Endodermal cell (in vitro differentiated cells): ENCODE measurements at places on chromosomes 11 and 22. TPM values are rescaled to one million over a fixed set of nuclear protein-coding genes. Genes with fewer than 3 reads are reported as not detected.
A peak's percentile ranks its signal among the peaks of the same experiment; 100 is the strongest.

DNA sequence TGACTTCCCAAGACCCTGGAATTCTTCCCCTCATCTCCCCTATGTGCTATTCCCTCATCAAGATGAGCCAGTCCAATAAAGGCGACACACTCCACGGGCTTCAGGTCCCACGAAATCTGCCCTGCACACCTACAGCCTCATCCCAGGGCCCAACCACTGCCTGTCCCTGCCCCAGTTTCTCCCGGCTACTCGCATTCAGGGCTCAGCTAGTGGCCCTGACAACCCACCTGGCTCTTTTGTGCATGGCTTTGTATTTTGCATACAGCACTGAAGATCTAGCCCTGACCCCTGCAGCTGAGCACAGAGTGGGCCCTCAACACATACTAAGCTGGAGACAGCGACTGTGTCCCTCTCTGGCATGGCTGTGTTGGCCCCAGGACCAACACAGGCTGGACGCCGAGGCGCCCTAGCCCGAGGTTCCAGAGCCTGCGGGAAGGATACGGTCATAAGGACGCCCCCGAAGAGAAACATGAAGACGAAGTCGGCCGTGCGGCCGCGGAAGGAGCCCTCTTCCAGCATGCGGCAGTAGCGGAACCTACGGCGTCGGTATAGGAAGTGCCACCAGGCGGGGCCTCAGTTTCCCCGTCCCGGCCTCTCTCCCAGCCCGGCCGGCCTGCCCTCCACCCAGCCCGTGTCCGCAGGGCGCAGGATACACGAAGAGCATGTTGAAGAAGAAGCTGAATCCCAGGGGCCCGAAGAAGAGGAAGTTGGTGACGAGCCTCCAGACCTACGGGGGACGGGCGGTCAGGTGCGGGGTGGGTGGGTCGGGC lies 710 bp downstream of the DERL3 start:
- H3K4me1 ChIP-seq, result no peaks in the 10 kb centered on the region
- DNase-seq, result peak; percentile 60
- peaks cover 25% of the 10 kb centered on the region for H3K36me3 ChIP-seq
- peak overlapping the region; percentile 76 for H3K4me3 ChIP-seq
- H3K27me3 ChIP-seq, result no peaks in the 10 kb centered on the region

Gene EFCAB6
- 1.3 and 2.0 TPM in 2 replicates for total RNA-seq

Gene OR8G1
- 0.11 and 0.34 TPM in 2 replicates for total RNA-seq

GRCh38 chr11:45537614-45538013 lies 127.8 kb downstream of the CHST1 start:
- H3K4me1 ChIP-seq, result no peaks in the 10 kb centered on the region
- DNase-seq, result no peak
- H3K27me3 ChIP-seq, result peaks cover 9% of the 10 kb centered on the region
- H3K36me3 ChIP-seq, result no peaks in the 10 kb centered on the region
- H3K4me3 ChIP-seq, result no peak overlapping the region
- no peak overlapping the region for H3K27ac ChIP-seq

DNA sequence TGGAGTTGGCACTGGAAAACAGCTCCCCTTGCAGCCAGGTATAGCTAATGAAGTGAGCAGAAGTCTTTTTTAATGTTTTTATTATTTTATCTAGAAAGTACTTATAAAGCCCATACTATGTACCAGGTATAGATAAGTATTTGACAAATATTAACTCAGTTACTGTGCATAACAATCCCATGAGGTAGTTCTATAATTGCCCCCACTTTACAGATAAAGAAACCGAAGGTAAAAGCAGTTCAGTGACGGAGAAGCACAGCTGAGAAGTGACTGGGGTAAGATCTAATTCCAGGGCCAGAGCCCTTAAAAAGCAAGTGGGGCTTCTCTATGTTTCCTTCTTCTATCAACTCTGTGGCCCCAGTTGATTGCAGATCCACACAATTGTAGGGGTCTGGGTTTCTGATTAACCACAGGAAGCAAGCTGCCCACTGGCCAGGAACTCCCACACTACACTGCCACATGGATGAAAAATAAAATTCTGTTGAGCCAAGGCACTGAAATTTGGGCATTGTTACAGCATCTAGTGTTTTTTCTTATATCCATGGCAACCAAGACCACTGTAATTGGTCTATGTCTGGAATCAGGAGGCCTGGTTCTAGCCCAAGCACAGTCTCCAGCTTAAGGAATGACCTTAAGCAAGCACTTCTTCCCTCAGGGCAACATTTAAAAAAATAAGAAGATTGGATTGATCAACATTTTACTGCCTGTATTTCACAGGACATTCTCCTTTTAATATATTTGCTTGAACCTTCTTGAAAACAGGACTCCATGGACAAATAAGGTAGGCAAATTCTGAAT lies 55.3 kb upstream of the TEAD1 start:
- no peak for DNase-seq
- no peak overlapping the region for H3K4me3 ChIP-seq
- no peaks in the 10 kb centered on the region for H3K27me3 ChIP-seq
- no peaks in the 10 kb centered on the region for H3K36me3 ChIP-seq
- H3K4me1 ChIP-seq, result no peaks in the 10 kb centered on the region

DNA sequence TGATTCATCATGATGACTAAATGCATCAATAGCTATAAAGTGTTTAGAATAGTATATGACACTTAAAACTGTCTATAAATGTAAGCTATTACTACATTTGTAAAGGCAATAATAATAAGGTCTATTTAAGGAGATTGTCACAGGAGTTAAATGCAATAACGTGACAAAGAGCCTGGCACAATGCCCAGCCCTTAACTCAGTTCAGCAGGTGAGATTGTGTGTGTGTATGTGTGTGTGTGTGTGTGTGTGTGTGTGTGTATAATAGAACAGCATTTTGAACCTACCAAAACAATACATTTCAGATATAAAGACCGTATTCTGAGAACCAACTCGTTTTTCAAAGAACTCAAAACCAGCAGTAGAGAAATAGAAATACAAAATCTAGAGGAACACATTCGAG lies 177.5 kb downstream of the MYO18B start:
- H3K27ac ChIP-seq, result no peak overlapping the region
- H3K27me3 ChIP-seq, result no peaks in the 10 kb centered on the region
- H3K4me3 ChIP-seq, result no peak overlapping the region
- peak; percentile 15 for DNase-seq
- no peaks in the 10 kb centered on the region for H3K36me3 ChIP-seq

GRCh38 chr11:3916962-3917361 lies 61.5 kb downstream of the STIM1 start:
- H3K36me3 ChIP-seq, result no peaks in the 10 kb centered on the region
- H3K4me1 ChIP-seq, result no peaks in the 10 kb centered on the region
- no peak for DNase-seq
- H3K27me3 ChIP-seq, result no peaks in the 10 kb centered on the region
- H3K27ac ChIP-seq, result no peak overlapping the region

Gene LTBP3
- total RNA-seq, result 18.7 and 19.7 TPM in 2 replicates

DNA sequence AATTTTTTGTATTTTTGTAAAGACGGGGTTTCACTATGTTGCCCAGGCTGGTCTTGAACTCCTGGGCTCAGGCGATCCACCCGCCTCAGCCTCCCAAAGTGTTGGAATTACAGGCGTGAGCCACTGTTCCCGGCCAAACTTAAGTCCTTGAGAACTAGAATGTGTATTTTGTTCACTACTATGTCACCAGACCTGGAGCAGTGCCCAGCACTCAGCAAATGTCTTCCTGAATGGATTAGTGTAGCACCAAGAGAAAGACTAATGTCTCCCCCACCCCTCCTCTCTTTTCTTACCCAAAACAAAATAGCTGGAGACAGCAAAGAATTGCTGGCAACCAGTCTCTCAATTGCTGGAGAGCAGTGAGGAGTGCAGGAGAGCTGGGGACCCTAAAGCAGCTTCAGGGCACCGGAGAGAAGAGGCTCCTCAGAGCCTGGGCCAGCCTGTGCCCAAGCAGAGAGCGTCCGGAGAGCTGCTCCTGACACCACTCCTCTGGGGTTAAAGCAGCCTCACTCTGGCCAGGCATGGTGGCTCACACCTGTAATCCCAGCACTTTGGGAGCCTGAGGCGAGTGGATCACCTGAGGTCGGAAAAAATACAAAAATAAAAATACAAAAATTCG lies 14.9 kb downstream of the SLC25A18 start:
- H3K27me3 ChIP-seq, result no peaks in the 10 kb centered on the region
- no peak overlapping the region for H3K4me3 ChIP-seq
- no peaks in the 10 kb centered on the region for H3K36me3 ChIP-seq
- peaks cover 19% of the 10 kb centered on the region for H3K4me1 ChIP-seq
- DNase-seq, result no peak

DNA sequence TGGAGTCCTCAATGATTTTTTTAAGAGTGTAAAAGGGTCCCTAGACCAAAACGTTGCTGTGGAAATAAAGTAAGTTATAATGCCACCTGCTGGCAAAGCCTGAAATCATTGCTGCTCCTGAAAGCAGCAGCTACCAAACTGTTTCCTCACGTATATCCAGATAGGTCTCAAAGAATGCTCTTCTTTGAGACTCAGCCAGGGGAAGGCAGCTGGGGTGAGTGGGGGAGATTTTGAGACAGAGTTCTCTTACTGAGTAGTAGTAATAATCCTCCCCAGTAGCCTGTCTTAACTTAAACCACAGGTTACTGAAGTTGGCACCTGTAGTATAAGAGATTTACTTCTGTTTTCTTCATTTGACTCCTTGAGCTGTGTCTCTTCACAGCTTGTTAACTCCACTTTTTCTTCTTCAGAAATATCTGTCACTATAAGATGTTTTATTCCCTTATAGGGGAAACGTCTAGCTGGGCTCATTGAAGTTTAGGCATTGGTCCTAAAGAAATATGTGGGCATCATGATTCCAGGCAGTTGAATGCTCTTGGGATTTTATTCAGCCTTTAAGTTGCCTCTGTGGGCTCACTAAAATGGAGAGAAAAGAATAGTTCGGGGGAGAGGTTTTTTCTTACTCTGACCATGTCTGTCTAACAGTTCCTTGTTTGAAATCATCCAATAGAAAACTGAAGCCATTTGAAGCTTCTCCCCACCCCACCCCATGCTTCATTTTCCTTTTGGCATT lies 77.9 kb downstream of the BTBD10 start:
- no peaks in the 10 kb centered on the region for H3K27me3 ChIP-seq
- H3K27ac ChIP-seq, result no peak overlapping the region
- H3K4me1 ChIP-seq, result no peaks in the 10 kb centered on the region
- peak; percentile 79 for DNase-seq
- peaks cover 50% of the 10 kb centered on the region for H3K36me3 ChIP-seq

Gene SLC37A2
- total RNA-seq, result 1.0 and 1.2 TPM in 2 replicates

Gene NRGN
- 1.7 to 4.7 TPM (median 4.2 TPM) in 3 replicates for total RNA-seq

GRCh38 chr22:19872779-19873137 lies 18.1 kb upstream of the GNB1L start:
- no peaks in the 10 kb centered on the region for H3K36me3 ChIP-seq
- H3K4me3 ChIP-seq, result no peak overlapping the region
- peak; percentile 69 for DNase-seq

GRCh38 chr22:38238519-38239071 lies 34.2 kb downstream of the TMEM184B start:
- no peak for DNase-seq
- no peak overlapping the region for H3K4me3 ChIP-seq
- H3K36me3 ChIP-seq, result peaks cover 36% of the 10 kb centered on the region
- no peak overlapping the region for H3K27ac ChIP-seq
- H3K4me1 ChIP-seq, result peaks cover 6% of the 10 kb centered on the region

DNA sequence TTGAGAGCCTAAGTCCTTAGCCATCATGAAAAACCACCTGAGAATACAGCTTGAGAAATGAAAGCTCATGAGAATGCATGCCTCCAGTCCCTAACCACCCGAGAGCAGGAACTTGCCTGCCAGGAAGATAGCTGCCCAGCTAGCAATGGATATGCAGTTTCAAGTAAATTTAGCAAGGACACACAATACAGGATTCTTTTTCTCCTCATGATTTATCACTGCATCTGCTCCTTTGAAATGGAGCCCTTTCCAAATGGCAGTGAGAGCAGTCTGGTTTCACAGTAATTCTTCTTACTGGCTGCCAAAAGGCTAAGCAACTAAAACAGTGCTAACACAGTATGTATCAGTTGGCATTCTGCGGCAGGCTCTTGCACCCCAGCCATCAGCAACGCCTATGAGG lies 109.9 kb downstream of the MICAL3 start:
- H3K27ac ChIP-seq, result no peak overlapping the region
- no peaks in the 10 kb centered on the region for H3K36me3 ChIP-seq
- DNase-seq, result no peak

DNA sequence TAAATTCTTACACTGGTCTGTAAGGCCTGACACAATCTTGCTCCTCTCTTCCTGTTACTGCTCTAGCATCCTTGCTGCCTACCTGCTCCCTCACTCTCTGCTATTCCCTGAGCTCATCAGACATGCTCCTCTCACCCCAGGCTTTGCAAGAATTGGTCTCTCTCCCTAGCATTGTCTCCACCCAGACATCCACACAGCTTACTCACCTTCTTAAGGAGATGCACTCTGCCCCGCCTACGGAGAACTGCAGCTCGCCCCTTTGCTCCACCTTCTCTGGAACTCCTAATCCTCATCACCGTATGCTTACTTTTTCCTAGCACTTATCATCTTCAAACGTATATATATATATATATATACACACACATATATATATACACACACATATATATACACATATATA lies 23.3 kb upstream of the TMPRSS5 start:
- H3K4me3 ChIP-seq, result no peak overlapping the region
- H3K4me1 ChIP-seq, result peaks cover 2% of the 10 kb centered on the region
- H3K36me3 ChIP-seq, result peaks cover 29% of the 10 kb centered on the region

DNA sequence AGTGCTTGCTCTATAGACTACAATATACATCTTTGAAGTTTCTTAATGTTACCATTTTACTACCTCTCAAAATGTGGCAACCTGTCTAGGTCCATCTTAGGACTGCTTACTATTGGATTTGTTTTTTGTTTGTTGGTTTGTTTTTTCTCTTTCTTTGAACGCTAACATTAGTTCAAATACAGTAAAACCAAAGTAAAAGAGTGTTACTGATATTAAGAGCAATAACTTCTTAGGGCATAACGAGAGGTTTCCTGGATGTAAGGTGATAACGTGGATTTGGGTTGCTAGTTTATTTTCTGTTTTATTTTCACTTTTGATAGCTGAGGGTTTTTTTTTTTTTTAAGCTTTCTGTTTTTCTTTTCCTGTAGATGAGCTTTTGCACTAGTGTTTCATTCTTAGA lies 43.6 kb downstream of the TMEM135 start:
- no peak for DNase-seq
- H3K27me3 ChIP-seq, result no peaks in the 10 kb centered on the region
- H3K4me1 ChIP-seq, result peaks cover 3% of the 10 kb centered on the region
- H3K4me3 ChIP-seq, result no peak overlapping the region

Gene ACCSL
- total RNA-seq, result not detected in 2 replicates

GRCh38 chr22:36343070-36343719 lies 44.6 kb downstream of the MYH9 start:
- no peaks in the 10 kb centered on the region for H3K4me1 ChIP-seq
- no peaks in the 10 kb centered on the region for H3K27me3 ChIP-seq
- no peak for DNase-seq
- H3K4me3 ChIP-seq, result no peak overlapping the region
- no peak overlapping the region for H3K27ac ChIP-seq

GRCh38 chr11:125371431-125371935 lies 124.6 kb downstream of the FEZ1 start:
- H3K36me3 ChIP-seq, result no peaks in the 10 kb centered on the region
- peak overlapping the region; percentile 30 for H3K4me3 ChIP-seq
- no peaks in the 10 kb centered on the region for H3K27me3 ChIP-seq
- peak; percentile 95 for DNase-seq
- H3K27ac ChIP-seq, result peak overlapping the region; percentile 55

GRCh38 chr11:17506314-17506713 lies 29.7 kb upstream of the ABCC8 start:
- H3K4me1 ChIP-seq, result no peaks in the 10 kb centered on the region
- no peak for DNase-seq
- no peak overlapping the region for H3K27ac ChIP-seq
- H3K36me3 ChIP-seq, result no peaks in the 10 kb centered on the region
- no peaks in the 10 kb centered on the region for H3K27me3 ChIP-seq
- no peak overlapping the region for H3K4me3 ChIP-seq
